ENCODE measurements at places on chromosomes 1 and 21.
A peak's percentile ranks its signal among the peaks of the same experiment; 100 is the strongest.

DNA sequence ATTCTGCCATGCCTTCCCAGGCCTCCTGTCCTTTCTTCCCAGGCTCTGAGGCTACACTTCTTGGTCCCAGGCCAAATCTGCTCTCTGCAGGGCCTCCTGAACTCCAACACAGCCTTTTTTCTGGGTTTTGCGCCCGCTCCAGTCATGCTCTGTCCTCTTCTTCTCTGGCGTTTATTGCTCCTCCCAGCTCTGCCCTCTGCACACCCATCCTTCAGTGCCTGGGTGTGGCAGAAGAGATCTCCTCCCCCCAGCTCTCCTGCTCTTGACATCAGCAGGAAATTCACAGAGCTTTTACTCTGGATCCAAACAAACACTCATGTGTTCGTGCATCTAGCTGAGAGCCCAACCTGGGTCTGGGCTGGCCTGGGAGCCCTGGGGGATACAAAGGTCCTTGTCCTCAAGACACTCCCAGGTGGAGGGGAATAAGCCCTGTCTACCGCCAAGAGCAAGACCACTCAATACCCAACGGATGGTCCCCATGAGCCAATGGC is 22.9 kb upstream of the EPS8L3 start:
- DNase-seq, result no peak

- no peak for DNase-seq
Measured at GRCh38 chr1:19654386-19654785, 10.3 kb downstream of the NBL1 start.

GRCh38 chr1:219555806-219556205 is 57.1 kb downstream of the ZC3H11B start:
- no peak for DNase-seq

DNA sequence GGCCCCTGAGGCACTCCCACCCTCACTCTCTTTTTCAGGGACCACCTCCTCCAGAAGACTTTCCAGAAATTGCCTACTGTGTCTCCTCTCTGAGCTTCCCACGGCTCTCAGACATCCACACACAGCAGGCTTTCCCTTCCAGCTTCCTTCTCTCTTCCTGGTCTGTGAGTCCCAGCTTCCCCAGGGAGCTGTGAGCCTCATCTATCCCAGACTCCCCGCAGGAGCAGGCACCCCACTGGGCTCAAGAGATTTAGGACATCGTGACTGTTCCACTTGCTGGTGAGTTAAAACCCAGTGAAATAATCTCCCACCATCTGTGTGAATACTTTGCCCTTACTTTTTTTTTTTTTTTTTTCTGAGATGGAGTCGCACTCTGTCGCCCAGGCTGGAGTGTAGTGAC is 22.0 kb upstream of the PRELP start:
- no peak for DNase-seq

DNA sequence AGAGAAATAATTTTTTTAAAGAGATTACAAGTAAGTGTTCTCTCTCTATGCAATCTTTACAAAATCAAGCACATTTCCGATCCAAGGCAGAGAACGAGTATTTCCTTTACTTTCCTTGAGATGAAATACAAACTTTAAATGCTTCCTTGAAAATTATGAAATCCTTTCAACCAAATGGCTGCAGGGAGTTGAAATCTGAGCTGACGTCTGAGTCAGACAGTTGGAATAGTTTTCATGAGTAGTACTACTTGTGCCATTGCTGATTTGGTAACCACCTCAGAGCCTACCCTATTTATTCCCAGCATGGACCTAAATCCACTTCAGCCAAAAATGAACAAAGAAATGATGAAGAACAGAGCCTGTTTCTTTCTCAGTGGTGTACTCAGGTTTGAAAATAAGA is 183.6 kb downstream of the GIPC2 start:
- no peak for DNase-seq

- DNase-seq, result no peak
Measured at GRCh38 chr1:77200806-77201205, 18.4 kb downstream of the PIGK start.

DNA sequence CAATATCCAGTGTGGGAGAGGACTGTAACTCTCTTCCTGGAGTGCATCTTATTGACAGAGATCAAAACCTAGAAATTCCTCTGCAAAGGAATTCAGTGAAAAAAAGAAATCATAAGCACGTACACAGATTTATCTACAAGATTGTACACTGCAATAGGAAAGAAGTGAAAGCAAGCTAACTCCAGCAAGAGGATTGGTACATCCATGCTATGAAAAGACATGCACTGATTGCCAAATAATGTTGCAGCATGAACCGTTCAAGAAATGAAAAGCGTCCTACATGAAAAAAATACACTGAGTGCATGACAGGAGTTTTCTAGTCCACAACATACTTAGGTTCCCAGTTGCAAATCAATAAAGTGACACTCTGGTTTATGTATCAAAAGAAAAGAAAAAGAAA is 1.9 kb upstream of the MGST3 start:
- DNase-seq, result no peak

DNA sequence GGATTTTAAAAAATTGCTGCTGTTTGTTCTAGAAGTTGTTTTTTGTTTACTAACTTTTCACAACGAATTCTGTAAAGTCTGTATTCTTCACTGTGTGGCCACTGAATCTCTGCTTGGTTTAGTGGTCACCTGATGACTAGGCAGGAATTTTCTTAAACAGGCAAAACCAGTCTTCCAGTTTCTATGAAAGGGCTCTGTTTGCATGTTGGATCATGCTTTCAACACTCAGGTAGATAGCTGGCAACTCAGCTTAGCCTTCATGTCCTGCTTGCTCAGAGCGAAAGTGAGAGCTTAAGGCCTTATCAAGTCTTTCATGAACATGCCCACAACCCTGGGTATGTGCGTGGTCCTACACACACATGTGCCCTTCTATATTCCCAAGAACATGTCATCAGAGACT is 52.4 kb upstream of the CCDC190 start:
- no peak for DNase-seq

GRCh38 chr1:7550261-7550865 is 220.7 kb upstream of the VAMP3 start:
- DNase-seq, result no peak

GRCh38 chr1:54803761-54804470 is 2.8 kb upstream of the TTC22 start:
- DNase-seq, result no peak

GRCh38 chr1:50902419-50902818 is 57.6 kb downstream of the FAF1 start:
- no peak for DNase-seq

GRCh38 chr21:25464275-25464674 is 143.0 kb downstream of the MRPL39 start:
- no peak for DNase-seq

DNA sequence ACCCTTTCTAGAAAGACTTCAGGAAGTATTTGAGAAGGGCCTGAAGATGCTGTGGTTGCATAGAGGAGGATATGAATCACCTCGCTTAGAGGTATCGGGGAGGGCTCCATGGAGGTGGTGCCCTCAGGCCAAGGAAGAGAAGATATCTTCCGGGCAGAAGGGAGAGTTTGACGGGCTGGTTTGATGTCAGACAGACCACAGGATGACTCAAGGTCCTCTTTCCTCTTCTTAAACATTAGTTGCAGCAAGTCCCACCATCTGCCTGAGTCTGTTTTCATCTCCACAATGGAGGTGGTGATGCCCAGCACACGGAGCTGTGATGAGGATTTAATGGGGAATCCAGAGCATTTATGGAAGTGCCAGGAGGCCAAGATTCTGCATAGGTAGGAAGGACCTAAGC is 25.1 kb upstream of the RUNX3 start:
- DNase-seq, result no peak

GRCh38 chr1:42385283-42385682 is 4.7 kb downstream of the RIMKLA start:
- no peak for DNase-seq

DNA sequence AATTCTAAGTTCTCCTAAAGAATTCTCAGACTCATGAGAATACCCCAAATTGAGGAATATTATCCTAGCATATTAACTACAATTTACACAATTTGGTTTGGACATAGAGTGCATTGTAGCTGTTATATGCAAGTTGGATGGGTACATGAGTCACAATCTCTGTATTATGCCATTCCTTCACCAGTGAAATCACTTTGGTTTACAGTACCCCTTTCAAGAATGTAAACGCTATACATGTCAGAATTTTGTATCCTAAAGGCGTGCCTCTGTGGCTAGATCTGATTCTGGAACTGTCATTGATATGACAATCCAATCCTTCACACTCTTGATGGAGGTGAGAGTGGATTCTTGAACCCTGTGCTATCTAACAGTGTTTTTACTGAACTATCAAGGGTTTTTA is 6.7 kb upstream of the IL10RB start:
- no peak for DNase-seq

GRCh38 chr1:91165033-91165654 is 143.3 kb upstream of the ZNF644 start:
- DNase-seq, result peak; percentile 62

- DNase-seq, result no peak
Measured at GRCh38 chr1:118785246-118785645, 202.9 kb downstream of the TBX15 start.

DNA sequence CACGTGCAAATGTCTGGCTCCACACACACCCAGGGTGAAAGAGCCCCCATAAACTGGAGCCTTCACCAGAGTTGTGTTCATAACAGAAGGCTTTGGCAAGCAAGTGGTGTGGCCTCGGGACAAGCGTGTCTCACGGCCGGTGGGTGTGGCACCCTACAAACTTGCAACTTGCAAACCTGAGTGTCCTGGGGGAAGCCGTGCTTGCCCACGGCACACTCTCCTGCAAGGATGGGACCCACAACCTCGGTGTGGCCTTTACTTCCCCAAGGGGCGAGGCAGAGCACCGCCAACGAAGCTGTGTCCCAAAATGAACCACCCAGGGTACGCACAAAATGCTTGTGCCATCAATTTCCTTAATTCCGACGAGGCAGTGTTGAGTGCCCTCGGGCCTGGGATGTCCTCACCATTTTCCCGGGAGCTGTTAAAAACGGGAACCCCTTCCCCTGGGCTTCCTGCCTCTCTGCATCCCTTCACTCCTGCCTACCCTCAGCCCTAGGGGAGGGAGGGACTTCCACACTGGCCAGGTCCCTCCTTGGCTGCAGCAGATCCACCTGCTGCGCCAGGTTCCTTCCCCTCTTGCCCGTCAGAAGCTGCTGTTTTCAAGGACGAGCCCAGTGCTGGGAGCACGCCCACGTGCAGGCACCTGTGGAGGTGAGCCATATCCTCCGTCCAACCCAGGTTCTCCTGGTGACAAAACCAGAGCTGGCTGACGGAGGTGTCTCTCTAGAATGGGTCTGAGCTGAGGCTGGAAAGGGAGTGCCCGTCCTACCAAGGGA is 111.4 kb downstream of the NPHP4 start:
- no peak for DNase-seq

DNA sequence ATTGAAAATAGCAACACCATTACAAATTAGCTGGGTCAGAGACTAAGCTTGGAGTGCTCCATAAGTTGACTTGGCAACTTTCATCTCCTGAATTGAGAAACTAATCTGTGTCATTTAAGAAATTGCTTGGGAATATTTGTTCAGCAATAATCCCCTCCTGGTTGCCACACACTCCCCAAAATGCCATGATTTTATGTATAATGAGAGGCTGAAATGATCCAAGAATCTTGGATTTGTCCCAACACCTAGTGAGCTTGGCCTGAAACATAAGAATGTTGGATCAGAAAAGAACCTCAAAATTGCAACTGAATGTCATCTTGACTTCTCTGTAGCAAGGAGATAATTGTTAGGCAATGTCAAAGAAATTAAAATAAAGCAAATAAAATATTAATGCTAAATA is 805.9 kb upstream of the ADAMTS5 start:
- DNase-seq, result no peak

DNA sequence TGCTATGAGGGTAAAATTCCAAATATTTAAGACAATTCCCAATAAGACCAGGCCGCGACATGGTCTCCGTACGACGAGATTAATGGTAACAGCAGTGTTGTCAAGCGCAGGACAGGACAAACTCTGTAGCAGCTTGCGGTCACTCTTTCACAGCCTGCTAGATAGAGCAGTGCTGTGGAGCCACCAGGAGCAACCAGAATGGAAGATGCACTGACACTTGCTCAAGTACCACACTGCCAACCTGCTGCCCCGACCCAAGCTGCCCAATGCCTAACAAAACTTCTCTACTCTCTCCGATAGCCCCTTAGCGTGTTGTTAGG is 636 bp downstream of the WARS2 start:
- no peak for DNase-seq

- peak; percentile 48 for DNase-seq
Measured at GRCh38 chr1:25065795-25066238, 135.7 kb upstream of the RUNX3 start.

DNA sequence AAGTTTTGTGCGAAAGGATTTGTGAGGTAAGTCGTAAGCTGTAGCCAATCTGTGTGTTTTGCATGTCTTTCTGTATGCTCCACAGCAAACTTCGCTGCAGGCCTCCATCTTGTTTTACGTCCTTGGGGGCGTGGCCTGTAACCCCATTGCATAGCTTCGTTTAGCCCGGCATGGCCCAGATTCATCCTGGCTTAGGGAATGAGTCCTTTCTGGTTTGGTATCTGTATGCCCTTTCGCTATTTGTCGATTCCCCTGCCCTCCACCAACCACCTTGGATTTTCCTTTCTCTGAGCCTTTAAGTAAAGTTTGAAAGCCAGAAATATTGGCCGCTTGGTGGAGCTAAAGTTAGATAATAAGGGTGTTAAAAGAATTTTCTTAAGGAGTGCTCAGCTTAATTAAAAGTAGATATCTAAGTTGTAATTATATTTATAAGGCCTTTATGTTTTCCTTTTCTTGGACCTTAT is 1.1 kb downstream of the THEM4 start:
- no peak for DNase-seq

DNA sequence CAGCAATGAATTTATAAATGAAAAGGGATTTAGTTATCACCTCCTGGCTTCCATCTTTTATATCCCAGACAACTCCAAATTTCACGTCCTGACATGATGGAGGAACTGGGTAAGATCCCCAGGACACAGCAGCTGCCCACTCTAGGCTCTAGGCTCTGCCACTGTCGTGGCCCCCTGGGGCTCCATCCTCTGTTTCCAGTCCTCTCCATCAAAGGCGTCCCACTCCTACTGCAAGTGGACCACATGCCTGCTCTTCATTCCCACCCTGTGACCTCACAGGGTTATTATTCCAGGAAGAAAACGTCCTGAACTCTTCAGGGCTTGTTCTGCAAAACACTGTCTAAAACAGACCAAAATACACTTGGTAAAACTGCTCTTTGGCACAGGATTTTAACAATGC is 11.9 kb downstream of the URB1 start:
- no peak for DNase-seq

GRCh38 chr21:35329940-35330660 is 281.0 kb upstream of the RUNX1 start:
- DNase-seq, result no peak

DNA sequence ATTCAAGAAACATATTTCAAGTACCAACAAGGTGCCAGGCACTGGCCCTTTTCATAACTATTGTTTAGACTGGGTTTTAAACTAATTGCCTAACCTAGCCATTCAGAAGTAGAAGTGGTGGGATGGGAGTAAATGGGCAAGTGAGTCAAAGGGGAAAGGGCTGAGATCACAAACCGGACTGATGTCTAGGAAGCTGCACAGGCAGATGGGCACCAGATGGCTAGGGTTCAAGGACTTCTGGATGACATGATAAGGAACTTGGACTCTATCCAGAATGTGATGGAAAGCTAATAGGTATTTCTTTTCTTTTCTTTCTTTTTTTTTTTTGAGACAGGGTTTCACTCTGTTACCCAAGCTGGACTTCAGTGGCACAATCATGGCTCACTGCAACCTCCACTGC is 46.6 kb downstream of the LYST start:
- DNase-seq, result no peak

- no peak for DNase-seq
Measured at GRCh38 chr1:20753589-20753988, 21.1 kb upstream of the SH2D5 start.

- no peak for DNase-seq
Measured at GRCh38 chr1:15353839-15354579, 55.7 kb upstream of the EFHD2 start.
